ENCODE measurements at places on chromosomes 11 and 22.

GRCh38 chr11:130834886-130835285 lies 81.4 kb downstream of the SNX19 start:
- DNase-seq: no peak

- DNase-seq: no peak
Observed at GRCh38 chr11:121037016-121037415, 13.1 kb downstream of the TBCEL start.

DNA sequence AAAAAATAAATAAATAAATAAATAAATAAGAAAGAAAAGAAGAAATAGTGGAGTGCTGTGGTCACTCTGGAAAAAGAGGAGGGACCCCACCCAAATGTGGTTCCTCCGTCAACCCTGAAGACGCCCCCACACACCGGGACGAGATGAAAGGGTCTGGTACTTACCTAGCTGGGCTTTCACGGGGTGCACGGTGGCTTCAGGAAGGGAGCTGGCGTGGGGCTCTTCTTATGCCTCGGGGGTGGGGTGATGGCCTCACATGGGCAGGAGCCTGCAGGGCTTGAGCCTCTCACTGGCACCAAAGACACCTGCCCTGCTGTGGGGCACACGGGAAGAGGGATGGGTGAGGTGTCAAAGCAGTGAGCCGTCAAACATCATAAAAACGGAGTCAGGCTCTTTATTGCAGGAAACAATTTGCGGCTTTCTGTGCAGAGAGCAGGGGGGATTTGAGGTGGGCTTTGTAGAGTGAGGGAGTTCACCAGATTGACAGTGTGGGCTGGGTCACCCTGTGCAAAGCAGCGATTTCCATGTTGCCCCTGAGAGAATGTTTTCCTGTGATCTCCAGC lies 28.0 kb upstream of the KRTAP5-6 start:
- no peak for DNase-seq

DNA sequence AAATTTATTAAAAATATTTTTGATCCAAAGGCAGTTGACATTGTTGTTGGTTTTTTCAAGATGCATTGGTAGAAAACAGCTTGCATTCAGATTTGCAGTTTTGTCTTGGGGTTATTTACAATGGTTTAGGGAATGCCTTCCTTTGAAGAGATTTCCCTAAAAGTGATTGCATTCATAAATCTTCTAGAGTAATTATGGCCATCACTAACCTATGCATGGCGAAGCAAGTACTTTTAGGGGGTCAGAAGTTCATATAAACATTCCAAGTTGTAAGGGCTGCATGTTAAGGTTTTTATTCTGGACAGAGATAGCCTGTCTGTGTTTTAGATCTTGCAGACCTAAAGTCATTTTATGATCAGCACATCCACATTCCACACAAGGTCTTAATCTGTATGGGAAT lies 53.5 kb downstream of the PPFIBP2 start:
- no peak for DNase-seq

DNA sequence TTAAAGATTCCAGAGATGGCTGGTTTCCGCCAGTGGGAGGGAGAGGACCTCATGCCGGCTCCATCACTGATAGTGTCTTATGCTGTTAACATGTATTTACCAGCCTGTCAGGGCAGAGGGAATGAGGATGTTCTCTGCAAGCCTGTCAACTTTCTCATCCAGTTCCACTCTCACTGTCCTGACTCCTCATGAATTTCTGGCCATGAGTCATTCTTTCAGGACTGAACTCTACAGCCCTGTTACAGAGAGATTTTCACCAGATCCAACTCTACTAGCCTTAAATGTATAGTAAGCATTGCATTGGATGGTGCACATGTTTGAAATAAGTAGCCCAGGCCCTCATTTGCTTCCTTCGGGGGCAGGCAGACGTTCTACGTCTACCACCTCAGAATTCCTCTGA lies 387.7 kb downstream of the TMEM135 start:
- DNase-seq: no peak

DNA sequence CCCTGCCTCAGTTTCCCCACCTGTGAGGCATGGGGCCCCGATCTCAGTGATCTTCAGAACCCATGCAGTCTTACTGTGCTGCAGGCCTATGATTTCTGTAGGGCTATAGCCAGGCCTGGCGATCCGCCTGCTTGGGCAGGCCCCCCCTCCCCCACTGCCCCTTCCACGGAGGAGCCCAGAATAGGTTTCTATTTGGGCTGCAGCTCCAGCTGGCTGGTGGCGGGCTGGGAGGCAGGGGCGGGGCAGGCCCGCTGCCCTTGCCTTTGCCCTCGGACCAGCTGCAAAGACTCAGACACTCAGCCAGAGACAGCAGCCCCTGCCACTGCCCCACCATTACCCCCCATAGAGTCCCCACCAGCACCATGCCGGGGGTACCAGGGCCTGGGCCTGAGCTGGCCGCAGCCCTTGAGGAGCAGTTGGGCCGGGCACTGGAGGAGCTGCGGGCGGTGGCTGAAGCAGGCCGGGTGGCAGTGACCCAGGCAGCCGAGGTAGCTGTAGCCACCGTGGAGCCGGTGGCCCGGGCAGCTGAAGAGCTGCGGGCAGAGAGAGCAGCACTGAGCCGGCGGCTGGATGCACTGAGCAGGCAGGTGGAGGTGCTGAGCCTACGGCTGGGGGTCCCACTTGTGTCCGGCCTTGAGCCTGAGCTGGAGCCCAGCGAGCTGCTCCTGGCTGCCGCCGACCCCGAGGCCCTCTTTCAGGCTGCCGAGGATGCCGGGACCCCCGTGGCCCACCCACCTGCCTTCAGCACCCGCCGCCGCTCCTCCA lies 12.2 kb downstream of the SMTN start:
- no peak for DNase-seq
